ENCODE measurements at places on chromosomes 11 and 22. TPM values are rescaled to one million over a fixed set of nuclear protein-coding genes. Genes with fewer than 3 reads are reported as not detected.

The FAM118B gene
- 18.2 TPM for total RNA-seq

The VWA5A gene
- total RNA-seq = 17.2 TPM

The WT1 gene
- 54.5 TPM for total RNA-seq

The IL10RA gene
- total RNA-seq = 10.2 TPM

The OR5T1 gene
- not detected for total RNA-seq

The C1QTNF5 gene
- total RNA-seq = 6.5 TPM

The LRRN4CL gene
- 36.2 TPM for total RNA-seq

The PDGFD gene
- 2.8 TPM for total RNA-seq

The CCDC116 gene
- 3.5 TPM for total RNA-seq

The PAMR1 gene
- 72.6 TPM for total RNA-seq

The HTR3B gene
- not detected for total RNA-seq

The OR8A1 gene
- not detected for total RNA-seq

The APOBEC3F gene
- total RNA-seq = 26.6 TPM

The CRYAB gene
- 45.9 TPM for total RNA-seq

The BIK gene
- total RNA-seq = 0.76 TPM

The TMPRSS5 gene
- total RNA-seq = 1.9 TPM

The TSSK2 gene
- 0.30 TPM for total RNA-seq

The MUC5AC gene
- under 0.01 TPM for total RNA-seq

The E2F8 gene
- total RNA-seq = not detected

The MIAT gene
- 0.51 TPM for total RNA-seq

The PTPRCAP gene
- 1.3 TPM for total RNA-seq

The MEI1 gene
- not detected for total RNA-seq

The FAM180B gene
- not detected for total RNA-seq

The PKDREJ gene
- 0.14 TPM for total RNA-seq

Measured in uterus (tissue), 4 donors.